Activated CD8-positive, alpha-beta memory T cell treated with anti-CD3 and anti-CD28 coated beads for 4 hours (primary cell): ENCODE measurements at places on chromosomes 7 and 10.

DNA sequence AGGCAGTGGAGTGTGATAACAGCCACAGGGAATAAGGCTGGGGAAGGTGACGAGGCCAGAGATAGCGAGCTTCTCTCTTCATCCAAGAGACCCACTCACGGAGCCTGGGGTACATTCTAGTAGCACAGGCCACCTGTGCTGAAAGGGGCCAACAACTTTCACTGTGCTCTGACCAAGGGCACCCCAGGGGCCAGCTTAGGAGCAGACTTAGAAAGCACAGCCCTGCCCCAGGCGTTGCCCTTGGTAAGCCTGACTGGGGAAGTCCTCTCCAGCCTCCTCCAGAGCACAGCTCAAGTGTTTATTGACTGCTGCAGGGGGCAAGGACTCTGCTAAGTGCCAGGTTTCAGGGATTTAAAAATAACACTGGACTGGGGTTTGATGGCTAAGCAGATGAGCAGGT lies 44.7 kb downstream of the EBF3 start:
- DNase-seq = no peak

DNA sequence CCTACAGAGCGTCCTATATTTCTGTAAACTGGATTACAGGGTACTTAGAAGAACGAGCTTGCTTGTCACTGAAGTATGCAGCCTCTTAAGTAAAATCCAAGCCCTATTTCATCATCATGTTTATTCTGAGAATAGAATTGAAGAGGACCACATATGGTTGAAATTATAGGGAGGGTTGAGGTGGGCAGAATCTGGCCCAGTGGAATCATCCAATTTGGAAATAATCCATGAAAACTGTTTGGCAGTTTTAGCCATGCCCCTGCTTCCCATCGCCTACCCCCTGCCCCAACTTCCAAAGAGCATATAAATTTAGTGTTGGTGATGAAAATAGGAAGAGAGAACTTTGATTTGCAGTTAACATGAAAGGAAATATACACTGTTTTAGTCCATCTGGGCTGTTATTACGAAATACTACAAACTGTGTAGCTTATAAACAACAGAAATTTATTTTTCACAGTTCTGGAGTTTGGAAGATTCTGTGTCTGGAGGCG lies 150.4 kb downstream of the PRKG1 start:
- DNase-seq = no peak

DNA sequence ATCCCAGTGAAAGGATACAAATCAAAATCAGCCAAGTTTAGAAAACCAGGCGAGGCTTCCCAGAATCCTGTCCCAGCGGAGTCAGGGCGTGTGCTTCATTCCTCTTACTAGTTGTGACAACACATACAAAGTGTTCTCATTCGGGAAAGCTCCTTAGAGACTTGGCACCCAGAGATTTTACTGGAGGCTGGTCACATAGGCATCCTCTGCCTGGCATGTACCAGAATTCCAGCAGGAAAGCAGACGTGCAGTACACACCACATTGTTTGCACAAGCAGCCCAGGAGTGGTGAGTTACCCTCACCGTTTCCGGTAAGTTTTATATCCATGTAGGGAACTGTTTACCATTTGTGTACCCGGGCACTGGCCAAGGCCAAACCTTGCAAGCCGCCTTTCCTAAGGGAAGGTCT lies 34.9 kb downstream of the MMRN2 start:
- no peak for DNase-seq

DNA sequence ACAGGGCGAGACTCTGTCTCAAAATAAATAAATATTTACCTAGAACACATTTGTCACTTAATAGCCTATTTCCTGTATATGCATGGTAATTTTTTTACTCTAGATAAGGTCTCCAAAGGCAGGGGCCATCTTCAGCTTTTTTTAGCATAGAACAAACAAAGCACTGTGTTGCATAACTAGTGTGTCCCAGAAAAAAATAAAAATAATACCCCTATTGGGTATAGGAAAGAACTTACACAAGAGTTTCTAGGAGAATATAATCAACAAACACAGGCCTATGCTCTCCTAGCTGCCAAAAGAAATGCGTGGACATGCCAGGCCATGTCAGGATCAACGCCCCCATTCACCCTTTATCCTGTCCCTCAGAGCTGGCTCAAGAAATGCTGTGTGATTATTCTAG lies 103.6 kb downstream of the PARD3 start:
- no peak for DNase-seq

GRCh38 chr7:24974026-24974832 lies 5.7 kb downstream of the OSBPL3 start:
- DNase-seq = no peak

DNA sequence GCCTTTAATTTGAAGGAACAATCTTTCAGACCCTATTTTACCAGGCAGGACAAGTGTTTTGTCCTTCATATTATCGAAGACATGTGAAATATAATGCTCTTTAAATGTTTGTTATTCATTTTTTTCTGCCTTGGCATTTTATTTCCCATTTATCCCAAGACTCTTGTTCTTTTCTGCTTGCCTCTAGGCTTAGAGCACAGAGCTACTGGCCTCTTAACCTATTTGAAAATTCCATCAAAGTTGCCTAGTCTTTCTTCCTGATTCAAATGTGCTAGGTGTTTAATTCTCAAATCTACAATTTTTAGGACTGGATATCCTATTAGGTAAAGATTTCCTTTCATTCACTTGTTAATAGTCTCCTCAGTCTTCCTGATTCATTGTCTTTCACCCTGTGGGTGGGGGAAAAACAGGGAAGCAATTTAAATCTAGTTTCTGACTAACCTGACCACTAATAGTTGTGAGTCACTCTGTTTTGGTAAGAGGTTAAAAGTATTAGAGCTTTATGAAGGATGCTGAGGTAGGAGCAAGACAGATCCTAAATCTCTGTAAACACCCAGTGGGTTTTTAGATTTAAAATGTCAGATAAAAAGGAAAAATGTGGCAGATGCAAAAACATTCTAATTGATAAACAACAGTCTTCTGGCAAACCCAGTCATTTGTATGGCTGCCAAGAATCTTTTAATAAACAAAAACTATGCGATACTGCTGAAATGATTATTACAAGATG lies 1.5 kb downstream of the LIPK start:
- no peak for DNase-seq

DNA sequence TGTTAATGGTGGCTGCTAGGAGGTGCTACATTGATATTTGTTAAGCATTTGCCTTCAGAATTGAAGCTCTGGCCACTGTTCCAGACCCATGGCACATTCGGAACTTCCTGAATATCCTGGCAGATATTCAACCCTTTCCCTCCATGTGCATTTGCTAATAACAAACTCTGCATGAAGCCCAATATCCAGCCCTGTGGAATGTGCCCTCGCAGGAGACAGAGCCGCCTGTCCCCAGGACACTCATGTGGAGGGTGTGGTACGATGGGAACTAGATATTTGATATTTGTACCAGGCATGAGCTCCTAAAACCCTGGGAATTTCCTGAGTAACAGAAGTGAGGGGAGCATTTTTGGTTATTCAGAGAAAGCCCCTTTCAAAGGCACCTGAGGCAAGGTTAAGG lies 21.6 kb upstream of the ARHGAP22 start:
- no peak for DNase-seq

DNA sequence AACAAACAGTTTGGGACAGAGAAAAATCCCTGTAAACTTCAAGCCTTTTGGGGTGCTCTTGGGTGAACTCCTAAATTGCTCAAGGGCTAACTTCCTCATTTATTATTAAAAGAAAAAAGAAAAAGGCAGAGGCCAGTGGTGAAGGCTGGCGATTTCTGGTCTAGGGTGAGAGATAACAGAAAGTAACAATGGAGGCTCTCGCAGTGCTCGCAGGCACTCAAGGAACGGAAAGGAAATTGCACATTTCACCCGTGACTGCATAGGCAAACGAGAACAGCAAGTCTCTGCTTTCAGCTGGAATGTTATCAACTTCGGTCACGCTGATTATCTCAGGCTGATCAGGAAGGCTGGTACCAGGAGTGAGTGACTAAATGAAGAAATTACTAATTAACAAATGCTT lies 70.7 kb downstream of the PRKAG2 start:
- no peak for DNase-seq

- no peak for DNase-seq
Observed at GRCh38 chr7:69246758-69247157, 351.5 kb upstream of the AUTS2 start.

- no peak for DNase-seq
Observed at GRCh38 chr10:65786279-65786678, 1139.6 kb upstream of the LRRTM3 start.

- no peak for DNase-seq
Observed at GRCh38 chr10:15333909-15334649, 37.0 kb downstream of the FAM171A1 start.
